ENCODE measurements at places on chromosomes 5 and 9.
A peak's percentile ranks its signal among the peaks of the same experiment; 100 is the strongest.

DNA sequence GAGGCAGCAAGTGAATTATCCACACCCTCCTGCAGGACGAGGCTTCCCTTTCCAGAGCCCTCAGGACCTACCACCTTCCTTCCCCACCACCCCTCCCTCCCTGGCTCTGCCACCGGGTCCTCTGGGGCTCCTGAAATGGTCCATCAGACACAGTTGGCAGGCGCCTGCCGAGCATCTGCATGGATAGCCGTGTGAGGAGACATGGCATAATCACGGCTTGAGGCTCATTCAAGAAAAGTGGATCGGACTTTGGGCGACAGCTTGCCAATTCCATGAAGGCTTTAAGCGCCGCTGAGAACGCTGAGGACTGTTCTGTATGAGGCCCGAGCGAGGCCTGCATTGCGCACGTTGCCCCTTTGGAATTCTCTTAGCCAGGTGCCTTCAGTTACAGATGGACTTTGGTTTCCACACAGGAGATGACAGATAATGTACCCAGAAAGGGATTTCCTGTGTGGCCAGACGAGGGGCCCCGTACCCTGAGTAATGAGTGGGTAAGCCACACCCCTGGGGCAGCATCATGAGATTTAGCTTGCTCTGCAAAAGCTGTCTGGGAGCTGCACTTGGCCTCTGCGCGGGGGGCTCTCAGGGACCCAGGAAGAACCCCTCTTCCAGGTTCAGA, 179.8 kb downstream of the OLFM1 start:
- no peak for DNase-seq

- no peak for DNase-seq
Measured at GRCh38 chr9:7119612-7120011, 361.8 kb downstream of the KDM4C start.

GRCh38 chr9:106691627-106692026, 171.3 kb upstream of the ZNF462 start:
- DNase-seq, result no peak

DNA sequence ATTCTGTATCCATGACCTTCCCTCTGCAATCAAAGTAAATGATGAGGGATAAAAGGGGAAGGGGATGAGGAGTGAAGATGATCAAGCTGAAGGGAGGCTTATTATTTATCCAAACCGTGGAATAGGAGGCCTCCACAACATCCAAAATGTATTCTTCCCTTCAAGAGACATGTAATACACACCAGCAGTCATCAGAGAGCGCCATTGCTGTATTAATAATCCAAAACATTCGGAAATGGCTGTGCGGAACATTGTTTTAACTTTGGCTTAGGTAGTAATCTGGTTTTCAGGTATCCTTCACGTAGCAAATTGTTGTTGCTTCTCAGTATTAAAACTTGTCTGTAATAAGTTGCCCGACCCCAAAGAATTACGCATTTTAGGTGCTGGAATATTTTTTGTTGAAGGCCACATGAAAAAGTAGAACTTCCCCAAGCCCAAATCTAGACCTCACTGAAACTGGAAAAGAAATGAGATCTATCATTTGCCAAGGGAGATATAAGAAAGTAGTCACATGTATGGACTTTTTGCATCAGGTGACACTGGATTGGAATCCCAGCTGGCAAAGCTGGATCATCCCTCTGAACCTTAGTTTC, 2.6 kb upstream of the BOD1 start:
- DNase-seq, result peak; percentile 7

GRCh38 chr5:135921388-135921787, 25.7 kb upstream of the IL9 start:
- DNase-seq, result no peak

GRCh38 chr5:126503602-126504104, 80.4 kb downstream of the GRAMD2B start:
- DNase-seq, result no peak

DNA sequence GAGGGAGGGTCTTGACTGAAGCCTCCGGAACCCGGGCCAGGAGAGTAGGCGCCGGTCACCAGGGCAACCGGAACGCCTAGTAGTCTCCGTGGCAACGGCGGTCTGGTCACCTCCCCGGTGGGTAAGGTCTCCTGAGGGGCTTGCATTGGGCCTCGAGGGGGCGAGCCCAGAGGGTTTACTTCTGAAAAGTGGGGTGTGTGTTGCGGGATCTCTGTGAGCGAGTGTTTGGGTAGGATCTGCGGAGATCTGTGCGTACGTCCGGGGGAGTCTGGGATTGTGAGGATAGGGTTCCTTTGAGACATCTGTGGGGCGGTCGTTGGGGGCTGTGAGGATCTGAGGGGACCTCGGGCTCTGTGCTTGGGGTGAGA, at the start of gene FAM221B:
TSS of gene FAM221B (minus strand) at position 17 of the 368 bp plus-strand sequence. CDS start 2,571 bp downstream, outside the sequence.
- no peak for DNase-seq

GRCh38 chr5:97554977-97555643, 372.1 kb upstream of the RIOK2 start:
- no peak for DNase-seq

DNA sequence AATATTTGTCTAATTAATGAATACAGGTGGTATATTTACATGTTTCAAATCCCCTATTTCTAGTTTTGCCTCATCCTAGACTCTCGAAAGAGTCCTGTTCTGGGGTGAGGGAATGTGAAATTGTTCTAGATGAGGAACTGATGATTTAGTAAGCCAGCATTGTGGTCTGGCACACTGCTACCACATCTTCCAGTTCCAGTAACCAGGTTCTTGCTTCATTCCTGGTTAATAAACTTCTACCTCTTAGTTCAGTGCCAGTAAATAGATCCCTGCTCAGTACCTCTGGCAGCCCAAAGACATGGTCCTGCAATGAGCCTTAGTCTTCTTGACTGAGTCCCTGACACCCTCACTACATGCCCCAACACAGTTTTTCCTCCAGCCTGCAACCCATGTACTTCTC, 207.7 kb downstream of the SREK1 start:
- DNase-seq, result no peak

DNA sequence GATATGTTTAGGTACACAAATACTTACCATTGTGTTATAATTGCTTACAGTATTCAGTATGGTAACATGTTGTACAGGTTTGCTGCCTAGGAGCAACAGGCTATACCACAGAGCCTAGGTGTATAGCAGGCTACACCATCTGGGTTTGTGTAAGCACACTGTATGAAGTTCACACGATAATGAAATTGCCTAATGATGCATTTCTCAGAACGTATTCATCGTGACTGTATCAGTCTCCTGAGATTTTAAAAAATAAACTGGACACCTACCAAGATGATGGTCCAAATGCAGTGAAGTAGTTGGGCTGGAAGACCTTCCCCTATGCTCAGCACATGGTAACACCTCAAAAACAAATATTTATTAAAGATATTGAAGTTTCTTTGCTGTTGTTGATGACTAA, 103.3 kb upstream of the NFIB start:
- no peak for DNase-seq

DNA sequence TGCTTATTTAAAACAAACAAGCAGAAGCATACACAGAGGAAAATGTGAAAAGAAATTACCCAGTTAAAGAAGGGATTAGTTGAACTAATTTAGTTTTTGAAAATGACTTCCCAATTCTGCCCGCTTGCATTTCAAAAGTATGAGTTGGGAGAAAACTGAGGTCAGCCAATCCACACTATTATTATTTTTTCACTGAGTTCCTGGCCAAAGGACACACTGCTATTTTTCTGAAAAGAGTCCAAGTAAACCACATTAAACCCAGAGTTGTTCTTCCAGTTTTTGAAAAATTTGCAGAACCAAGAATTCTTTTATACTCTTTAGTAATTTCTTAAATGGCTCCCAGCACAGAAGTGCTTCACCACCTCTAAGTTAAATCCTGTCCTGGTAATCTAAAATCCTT, 7.5 kb downstream of the SMU1 start:
- DNase-seq, result no peak

GRCh38 chr9:1429297-1429696, 379.1 kb downstream of the DMRT2 start:
- DNase-seq, result no peak

- DNase-seq, result no peak
Measured at GRCh38 chr5:111511831-111512374, 432 bp downstream of the STARD4 start.

GRCh38 chr5:180548563-180548962, 42.7 kb downstream of the SCGB3A1 start:
- no peak for DNase-seq

DNA sequence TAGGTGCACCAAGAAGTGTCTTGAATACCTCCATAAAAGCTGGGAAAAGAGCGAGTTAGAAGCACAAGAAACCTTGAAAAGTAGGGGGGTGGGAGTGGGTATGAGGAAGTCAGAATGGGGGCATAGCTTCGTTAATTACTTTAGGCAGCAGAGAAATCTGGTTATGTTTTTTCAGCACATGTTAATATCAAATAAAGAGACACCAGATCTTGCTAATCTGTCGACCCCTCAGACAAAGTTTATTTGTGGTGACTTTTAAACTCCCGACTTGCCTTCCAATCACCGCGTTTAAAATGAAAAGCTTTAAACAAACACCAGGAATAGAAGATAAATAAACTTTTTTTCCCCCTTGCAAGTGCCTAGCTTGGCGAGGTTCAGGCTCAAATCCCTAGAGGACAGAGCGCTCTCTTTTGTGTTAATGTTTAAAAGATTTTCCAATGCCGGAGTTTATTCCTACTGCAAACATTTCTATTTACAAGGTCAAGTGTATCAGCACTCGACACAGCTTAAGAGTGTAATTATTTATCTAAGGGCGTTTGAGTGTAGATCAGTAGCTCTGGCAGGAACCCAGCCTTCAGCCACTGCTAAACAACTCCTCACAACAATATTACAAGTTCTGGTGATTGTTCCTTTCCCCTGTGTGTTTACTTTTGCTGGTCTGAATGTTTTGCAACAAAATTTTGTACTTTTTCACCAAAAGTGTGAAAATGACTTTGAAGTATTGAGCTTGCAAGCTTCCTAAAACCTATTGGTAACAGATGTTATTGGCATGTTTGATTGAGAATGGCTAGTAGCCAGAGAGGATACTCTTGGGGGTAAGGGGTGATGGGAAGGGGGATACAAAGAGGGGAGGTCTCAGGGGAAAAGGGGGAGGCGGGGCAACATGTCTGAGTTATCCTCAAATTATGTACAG, 3.8 kb downstream of the GAS1 start:
- DNase-seq, result no peak

- no peak for DNase-seq
Measured at GRCh38 chr5:107958861-107959260, 288.1 kb upstream of the EFNA5 start.

GRCh38 chr5:93735378-93735777, 6.0 kb downstream of the POU5F2 start:
- DNase-seq, result no peak

DNA sequence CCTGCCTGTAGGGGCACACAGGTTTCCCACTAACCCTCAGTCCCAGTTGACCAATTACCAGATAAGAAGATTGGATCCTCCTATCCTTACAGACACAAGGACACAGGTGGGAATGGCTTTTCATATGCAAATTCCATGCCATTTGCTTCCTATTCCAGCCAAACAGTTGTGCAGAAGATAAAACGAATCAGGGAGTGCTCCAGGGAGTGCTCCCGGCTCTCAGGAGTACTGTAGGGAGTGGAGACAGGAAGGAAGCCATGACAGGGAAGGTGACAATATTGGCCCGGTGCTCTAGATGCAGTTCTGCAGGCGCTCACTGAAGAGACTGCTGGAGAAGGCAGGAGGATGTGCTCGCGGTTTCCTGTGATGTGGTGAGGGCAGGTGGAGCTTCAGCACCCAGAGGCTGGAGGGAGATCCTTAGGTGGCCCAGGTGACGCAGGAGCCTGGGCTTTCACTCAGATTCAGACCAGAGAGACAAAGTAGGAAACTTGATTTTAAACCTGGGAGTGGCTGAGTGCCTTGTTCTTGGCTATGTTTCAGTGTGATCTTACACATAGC, 260.0 kb downstream of the AUH start:
- DNase-seq, result peak; percentile 32
